Activated CD8-positive, alpha-beta memory T cell treated with anti-CD3 and anti-CD28 coated beads for 36 hours (primary cell): ENCODE measurements at places on chromosomes 3 and 15. TPM values are rescaled to one million over a fixed set of nuclear protein-coding genes. Genes with fewer than 3 reads are reported as not detected.

Gene EFHB
- 0.55 TPM for total RNA-seq

Gene ALDH1A3
- total RNA-seq, result not detected

Gene FRG2C
- total RNA-seq, result not detected

Gene RASGRF1
- not detected for total RNA-seq

Gene NUTM1
- total RNA-seq, result not detected

Gene CCDC39
- total RNA-seq, result not detected

Gene FAM3D
- total RNA-seq, result not detected

Gene LRRN1
- total RNA-seq, result 0.97 TPM

Gene STAC
- total RNA-seq, result not detected

Gene ADCY5
- not detected for total RNA-seq

Gene PLSCR1
- 28.8 TPM for total RNA-seq

Gene DAZL
- total RNA-seq, result 0.13 TPM

Gene PLEKHO2
- 12.8 TPM for total RNA-seq

Gene SV2B
- total RNA-seq, result 0.04 TPM

Gene ATP13A4
- 2.1 TPM for total RNA-seq

Gene MUC13
- total RNA-seq, result not detected

Gene DUOXA2
- not detected for total RNA-seq

Gene ITPKA
- 0.55 TPM for total RNA-seq

Gene ARGFX
- total RNA-seq, result not detected

Gene BCL2A1
- 79.6 TPM for total RNA-seq

Gene ABHD10
- total RNA-seq, result 56.6 TPM

Gene FAM174B
- total RNA-seq, result 4.9 TPM

Gene ACY1
- 63.9 TPM for total RNA-seq

Gene SNURF
- total RNA-seq, result 16.2 TPM

Gene ITIH1
- total RNA-seq, result not detected

Gene IL5RA
- 0.34 TPM for total RNA-seq

Gene KIF23
- total RNA-seq, result 45.0 TPM

Gene ACKR4
- total RNA-seq, result not detected

Gene CEMIP
- not detected for total RNA-seq

Gene BOC
- total RNA-seq, result not detected

Gene HDC
- total RNA-seq, result 0.21 TPM

Gene GNB5
- 17.5 TPM for total RNA-seq

Gene LDHAL6B
- total RNA-seq, result not detected

Gene PARL
- total RNA-seq, result 96.3 TPM

Gene BTD
- 3.6 TPM for total RNA-seq

Gene ZNF774
- 1.1 TPM for total RNA-seq

Gene FRMD4B
- total RNA-seq, result 41.2 TPM

Gene TF
- total RNA-seq, result 0.02 TPM

Gene ANKRD28
- 42.0 TPM for total RNA-seq

Gene ISG20
- 24.9 TPM for total RNA-seq

Gene CCR3
- not detected for total RNA-seq

Gene IP6K1
- 40.5 TPM for total RNA-seq

Gene C3orf18
- 12.7 TPM for total RNA-seq

Gene ACVR2B
- 7.1 TPM for total RNA-seq

Gene RTP4
- total RNA-seq, result 1.8 TPM
